ENCODE measurements at places on chromosomes 2 and 18. TPM values are rescaled to one million over a fixed set of nuclear protein-coding genes. Genes with fewer than 3 reads are reported as not detected.

The TUBB6 gene
- total RNA-seq: 7.3 TPM

- DNase-seq: no peak
Measured at GRCh38 chr2:85560812-85561279, 447 bp downstream of the GGCX start.

The HJURP gene
- total RNA-seq: 76.6 TPM

The RAB17 gene
- total RNA-seq: not detected

The LCT gene
- total RNA-seq: 0.33 TPM

Data from natural killer cell treated with Interleukin-12 subunit alpha and Interleukin-12 subunit beta and Interleukin-15 and Interleukin-18, amount 100 ng/mL, for 72 hours (primary cell).